ENCODE measurements at places on chromosomes 7 and 10. TPM values are rescaled to one million over a fixed set of nuclear protein-coding genes. Genes with fewer than 3 reads are reported as not detected.

STK31 gene
- 0.44 TPM for total RNA-seq

NRG3 gene
- 3.9 TPM for total RNA-seq

ZWINT gene
- total RNA-seq: 69.6 TPM

PNLIPRP3 gene
- not detected for total RNA-seq

NOS3 gene
- total RNA-seq: 82.8 TPM

CNNM1 gene
- not detected for total RNA-seq

ITPRID1 gene
- total RNA-seq: not detected

PRF1 gene
- total RNA-seq: not detected

HSPA12A gene
- total RNA-seq: 0.30 TPM

DYNC1I1 gene
- 3.3 TPM for total RNA-seq

ADRA2A gene
- not detected for total RNA-seq

PKD2L1 gene
- total RNA-seq: not detected

VGF gene
- total RNA-seq: not detected

- DNase-seq: no peak
Measured at GRCh38 chr7:56250135-56250534, 133.9 kb upstream of the NUPR2 start.

GRCh38 chr7:90349305-90349704 lies 2.8 kb downstream of the GTPBP10 start:
- DNase-seq: no peak

GRCh38 chr7:47846138-47846836 lies 102.0 kb downstream of the PKD1L1 start:
- DNase-seq: peak; percentile 66

- no peak for DNase-seq
Measured at GRCh38 chr7:24802300-24802699, 45.0 kb upstream of the GSDME start.

DNA sequence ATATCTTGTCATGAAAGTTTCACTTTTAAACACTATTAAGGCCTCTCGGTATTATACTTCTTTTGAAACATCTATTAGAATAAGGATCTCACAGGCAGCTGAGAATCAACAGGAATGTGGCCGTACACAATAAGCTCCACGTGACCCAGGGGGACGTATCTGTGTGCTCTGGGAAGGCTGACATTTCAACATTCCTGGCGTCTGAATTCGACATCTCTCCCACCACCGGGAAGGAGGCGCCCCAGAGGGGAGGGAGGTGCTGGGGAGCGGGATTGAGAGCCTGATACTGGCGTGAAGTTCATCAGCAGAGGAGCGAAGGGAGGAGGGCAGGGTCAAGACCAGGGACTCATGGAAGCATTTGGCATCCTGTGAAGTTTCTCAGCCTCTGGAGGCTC lies 401.3 kb downstream of the DNAJB6 start:
- DNase-seq: no peak

DNA sequence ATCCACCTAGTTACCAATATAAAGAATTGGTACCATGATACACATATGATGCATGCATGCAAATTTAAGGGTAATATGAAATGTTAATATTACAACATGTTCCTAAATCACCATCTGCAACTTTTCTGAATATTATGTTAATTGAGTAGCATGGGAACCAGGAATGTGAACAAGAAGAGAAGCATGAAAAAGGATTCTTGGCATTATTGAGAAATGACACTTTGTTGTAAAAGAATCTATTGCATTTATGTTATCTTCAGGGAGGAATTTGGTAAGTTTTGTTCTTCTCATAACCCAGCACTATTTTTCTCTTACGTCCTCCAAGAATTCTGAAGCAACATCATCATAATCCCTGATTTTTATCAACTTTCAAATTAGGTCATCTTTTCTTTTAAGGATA lies 159.9 kb upstream of the SLC25A13 start:
- no peak for DNase-seq

DNA sequence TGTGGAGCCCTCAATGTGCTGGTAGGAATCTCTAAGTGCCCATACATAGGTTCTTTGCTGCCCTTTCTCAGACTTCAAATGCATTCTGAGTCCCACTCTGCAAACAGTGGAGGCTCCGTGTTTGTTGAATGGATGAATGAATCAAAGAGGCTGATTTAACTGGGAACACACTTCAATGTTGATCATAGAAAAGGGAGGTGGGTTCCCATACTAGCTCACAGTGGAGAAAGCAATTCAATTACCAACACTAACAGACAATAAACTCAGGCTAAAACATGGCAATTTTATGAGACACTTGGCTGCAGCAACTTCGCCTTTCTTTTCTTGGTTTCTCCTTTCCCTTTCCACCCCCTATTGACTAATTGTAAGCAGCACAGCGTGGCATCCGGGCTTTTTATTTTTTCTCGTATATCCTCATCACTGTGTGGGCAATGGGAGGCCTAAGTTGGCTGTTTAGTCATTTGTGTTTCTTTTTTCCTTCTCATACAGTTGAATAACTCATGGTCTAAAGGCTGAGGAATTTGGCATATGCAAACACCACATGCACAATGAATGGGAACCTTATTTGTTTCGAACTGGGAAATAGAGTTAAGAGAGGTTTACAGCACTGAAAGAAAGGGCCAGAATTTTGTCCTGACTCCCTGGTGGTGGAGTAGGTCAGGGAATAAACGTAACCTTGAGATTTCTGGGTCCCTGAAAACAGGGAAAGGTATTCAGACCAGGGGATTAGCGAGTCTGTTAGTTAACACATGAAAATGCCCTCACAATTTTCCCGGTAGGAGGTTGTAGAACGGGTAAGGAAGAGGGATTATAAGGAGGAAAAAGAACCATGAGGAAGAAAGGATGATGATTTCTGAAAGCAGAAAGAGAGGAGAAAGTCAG lies 858.5 kb downstream of the KCNMA1 start:
- no peak for DNase-seq

DNA sequence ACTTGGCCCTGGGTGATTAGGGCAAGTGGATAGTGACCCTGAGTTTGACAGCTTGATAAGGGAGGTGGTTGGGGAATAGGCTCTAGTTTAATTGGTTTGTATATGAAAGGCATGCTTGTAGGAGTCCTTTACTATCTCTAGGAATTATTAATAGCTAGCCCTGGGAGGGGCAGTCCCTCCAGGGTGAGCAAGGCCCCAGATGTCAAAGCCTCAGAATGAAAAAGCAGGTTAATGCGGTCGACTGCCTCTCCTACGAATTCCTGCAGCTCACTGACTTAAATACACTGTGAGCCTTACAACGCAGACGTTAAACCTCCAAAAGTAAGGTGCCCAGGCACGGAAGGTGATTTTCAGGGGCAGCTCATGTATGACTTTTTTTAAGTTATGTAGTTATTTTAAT lies 5.2 kb upstream of the BTBD16 start:
- DNase-seq: no peak

GRCh38 chr7:36264913-36265516 lies 112.0 kb downstream of the EEPD1 start:
- no peak for DNase-seq

GRCh38 chr10:534047-534566 lies 155.4 kb downstream of the DIP2C start:
- no peak for DNase-seq

GRCh38 chr10:43820663-43821062 lies 172.0 kb upstream of the ZNF32 start:
- no peak for DNase-seq

GRCh38 chr10:117860823-117861222 lies 185.9 kb downstream of the RAB11FIP2 start:
- DNase-seq: peak; percentile 5

GRCh38 chr7:91212582-91212981 lies 51.7 kb upstream of the FZD1 start:
- no peak for DNase-seq

DNA sequence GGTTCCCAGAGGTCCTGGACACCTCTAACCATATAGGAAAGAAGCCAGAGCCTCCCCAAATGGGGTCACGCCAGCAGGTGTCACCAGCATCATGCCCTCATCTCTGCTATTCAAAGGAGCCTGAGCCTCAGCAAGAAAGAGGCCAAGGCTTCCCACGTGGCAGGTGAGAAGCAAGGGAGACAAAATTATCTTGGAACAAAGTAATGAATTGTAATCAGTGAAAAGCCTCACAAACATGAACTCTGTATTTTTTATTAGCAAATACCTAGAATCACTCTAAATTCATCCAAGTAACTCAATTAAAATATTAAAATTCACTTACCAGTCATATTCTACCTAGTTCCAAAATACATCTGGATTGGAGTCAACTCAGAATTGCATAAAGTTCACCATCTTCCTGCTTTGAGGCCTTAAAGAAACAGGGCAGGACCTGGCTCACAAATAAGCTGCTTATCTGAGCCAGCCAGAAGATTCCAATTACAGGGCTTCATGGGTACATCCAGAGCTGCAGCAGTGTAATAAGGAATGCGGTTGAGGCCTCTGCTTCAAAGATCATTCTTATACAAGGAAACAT lies 68.7 kb downstream of the SGMS1 start:
- DNase-seq: peak; percentile 26

- DNase-seq: no peak
Measured at GRCh38 chr10:102153093-102153620, 968 bp downstream of the NOLC1 start.

DNA sequence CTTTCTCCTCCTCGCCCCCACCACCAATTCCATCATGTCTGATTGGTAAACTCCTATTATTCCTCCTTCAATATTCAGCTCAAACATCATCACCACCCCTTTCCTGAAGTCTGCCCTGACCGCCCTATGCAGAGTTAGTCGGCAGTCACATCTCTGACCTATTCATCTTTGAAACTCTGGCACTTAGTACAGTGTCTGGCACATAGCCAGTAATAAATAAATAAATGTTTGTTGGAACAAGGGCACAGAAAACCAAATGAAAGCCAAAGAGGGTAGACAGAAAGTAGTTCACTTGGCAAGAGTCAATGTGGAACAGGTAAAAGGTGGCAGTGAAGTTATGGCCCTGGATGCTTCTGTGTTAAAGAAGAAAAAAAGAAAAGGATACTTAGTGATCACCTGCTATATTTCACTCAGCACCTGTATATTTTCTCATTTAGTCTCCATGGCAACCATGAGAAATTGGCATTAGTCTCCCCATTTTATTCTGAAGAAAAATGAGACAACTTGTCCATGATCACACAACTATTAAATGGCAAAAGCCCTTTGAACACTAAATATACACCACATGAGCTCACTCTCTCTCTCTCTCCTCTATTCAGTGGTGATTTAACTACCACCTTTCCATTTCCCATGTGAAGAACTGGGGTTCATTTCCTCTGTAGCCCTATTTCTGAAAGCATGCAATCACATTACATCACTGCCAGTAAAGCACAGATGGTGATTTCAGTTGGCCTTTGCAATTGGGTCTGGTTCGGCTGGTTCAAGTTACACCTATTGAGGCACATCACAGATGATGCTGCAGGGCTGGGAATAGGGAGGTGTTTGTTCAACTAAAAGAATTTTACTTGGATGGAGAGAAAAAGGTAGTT lies 25.3 kb downstream of the CHCHD3 start:
- DNase-seq: no peak

DNA sequence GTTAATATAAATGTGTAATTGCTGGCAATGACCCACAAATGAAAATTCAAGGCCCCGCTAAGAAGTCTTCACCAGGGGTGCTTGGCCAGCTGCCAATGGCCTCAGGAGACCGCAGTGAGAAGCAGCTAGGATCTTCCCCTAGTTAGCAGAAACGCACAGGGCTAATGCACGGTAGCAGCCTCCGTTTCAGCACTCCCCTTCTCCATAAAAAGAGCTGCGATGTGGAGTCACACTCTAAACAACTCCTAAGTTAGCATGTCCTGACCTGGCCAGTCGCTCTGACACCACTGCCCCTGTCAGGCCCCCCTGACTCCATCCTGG lies 139.0 kb downstream of the SEPTIN14 start:
- DNase-seq: no peak

- DNase-seq: no peak
Measured at GRCh38 chr10:7153750-7154149, 257.1 kb downstream of the SFMBT2 start.

DNA sequence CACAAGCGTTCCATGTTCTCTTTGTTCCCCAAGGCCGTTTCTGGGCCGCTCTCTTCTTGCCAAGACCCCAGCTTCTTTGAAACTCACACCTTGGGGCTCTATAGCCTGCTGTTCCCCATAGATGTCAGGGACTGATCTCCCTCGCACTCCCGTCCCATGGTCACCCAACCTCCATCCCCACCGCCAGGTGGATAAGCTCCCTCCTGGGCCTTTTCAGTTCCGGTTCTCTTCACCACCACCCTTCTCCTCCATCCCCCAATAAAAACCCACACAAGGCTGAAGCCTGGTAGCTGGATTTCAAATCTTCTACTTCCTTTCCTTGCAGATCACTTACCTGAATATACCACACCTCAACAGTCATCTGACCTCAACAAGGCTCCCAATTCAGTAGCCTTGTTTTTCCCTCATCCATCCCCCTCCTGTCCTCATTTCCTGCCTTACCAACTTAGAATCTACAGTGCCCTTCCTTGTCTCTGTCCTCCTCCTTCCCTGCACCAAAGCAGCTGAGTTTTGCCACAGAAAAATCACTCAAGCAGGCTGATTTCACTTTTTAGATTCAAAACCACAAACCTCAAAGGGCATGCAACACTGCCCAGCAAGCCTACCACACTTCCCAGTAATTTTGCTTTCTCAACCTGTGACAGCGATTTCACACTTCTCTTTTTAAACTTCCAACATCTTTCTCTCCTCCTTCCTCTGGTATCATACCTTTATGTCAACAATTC lies 7.7 kb downstream of the SLC37A3 start:
- no peak for DNase-seq

DNA sequence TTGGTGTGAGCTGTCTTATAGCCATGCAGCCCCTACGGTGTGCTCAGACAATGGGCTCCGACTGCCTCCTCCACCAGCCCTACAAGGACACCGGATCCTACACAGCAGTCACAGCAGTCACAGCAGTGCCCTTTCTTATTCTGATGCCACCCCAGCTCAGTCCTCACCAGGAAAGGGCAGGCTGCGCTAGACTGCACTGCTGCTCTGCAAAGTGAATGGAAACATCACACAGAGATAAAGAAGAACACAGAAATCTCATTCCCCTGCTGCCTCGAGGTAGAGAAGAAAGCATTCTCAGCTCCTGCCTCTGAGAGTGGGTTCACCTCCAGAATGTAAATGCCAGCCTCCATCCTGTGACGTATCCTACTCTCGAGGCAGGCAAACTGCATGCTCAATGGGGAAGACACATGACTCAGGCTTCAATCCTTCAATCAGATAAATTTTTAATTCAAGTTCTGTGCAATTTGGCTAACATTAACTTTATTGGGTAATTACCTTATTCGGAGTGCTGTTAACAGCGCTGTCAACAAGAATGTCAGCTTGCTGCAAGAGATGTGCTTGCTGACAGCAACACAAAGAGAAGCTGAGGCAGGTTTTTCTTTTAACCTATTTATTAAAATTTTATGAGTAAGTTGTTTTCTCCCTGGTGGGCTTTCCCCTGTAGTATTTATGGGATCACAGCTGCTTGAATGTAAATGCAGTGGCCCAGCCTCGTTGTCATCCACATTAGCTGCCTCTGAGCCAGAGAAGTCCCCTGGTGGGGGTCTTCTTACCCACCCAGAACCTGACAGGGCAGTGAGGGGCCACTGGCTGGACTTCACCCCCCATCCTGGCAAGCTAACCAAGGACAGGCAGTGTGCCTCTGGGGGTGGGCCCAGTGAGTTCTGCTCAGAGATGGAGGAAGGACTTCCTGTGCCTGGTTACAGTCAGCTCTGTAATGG lies 241.3 kb upstream of the KMT2E start:
- no peak for DNase-seq

All from endothelial cell of umbilical vein (primary cell).